ENCODE measurements at places on chromosomes 7 and 10. TPM values are rescaled to one million over a fixed set of nuclear protein-coding genes. Genes with fewer than 3 reads are reported as not detected.

DNA sequence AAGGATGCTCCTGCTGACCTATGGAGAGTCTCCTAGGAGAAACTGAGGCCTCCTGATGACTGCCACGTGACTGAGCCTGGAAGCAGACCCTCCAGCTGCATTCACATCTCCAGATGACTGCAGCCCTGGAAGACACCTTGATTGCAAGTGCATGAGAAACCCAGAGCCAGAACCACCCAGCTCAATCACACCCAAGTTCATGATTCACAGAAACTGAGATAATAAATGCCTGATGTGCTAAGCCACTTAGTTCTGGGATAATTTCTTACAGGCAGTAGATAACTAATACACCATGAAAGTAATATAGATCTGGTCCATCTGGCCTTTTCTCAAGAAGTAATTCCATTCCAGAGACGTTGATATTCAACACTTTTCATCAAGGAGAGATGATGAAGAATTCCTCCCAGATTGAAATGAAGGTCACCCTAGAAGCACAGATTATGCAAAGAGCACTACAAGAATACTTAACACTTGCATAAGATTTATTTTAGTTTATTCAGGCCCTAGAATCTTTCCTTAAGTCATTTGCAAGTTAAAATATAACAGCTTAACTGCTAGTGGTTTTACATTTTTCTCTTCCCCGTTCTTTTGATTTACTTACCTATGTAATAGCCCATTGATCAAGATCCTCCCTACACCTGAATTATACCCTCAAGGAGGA is 208.2 kb upstream of the INHBA start:
- DNase-seq: peak; percentile 24

Gene ZNF37A
- 3.6 TPM for polyA plus RNA-seq

- DNase-seq: no peak
Observed at GRCh38 chr7:52017802-52018679, 701.4 kb upstream of the COBL start.

DNA sequence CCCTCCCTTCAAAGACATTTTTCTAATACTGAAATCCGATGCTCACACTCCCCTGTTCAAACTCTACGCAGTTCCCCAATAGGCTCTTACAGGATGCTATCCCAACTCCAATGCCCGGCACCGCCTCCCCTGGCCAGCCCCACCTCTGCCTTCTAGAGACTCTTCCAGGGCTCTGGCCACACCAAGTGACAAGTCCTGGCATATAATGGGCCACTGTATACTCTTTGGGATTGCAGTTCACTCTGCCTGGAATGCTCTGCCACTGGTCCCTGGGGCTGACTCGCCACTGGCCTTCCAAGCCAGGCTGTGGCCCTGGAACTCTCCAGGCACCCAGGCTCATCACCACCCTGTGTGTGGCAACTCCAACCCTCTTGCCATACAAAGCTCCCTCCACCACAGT is 3.1 kb upstream of the BRI3 start:
- DNase-seq: no peak

GRCh38 chr10:88473989-88474883 is 108.9 kb downstream of the RNLS start:
- no peak for DNase-seq

Gene MET
- polyA plus RNA-seq: 14.5 TPM

GRCh38 chr7:121294448-121294992 is 34.3 kb upstream of the WNT16 start:
- no peak for DNase-seq

Gene GHITM
- polyA plus RNA-seq: 103 TPM

DNA sequence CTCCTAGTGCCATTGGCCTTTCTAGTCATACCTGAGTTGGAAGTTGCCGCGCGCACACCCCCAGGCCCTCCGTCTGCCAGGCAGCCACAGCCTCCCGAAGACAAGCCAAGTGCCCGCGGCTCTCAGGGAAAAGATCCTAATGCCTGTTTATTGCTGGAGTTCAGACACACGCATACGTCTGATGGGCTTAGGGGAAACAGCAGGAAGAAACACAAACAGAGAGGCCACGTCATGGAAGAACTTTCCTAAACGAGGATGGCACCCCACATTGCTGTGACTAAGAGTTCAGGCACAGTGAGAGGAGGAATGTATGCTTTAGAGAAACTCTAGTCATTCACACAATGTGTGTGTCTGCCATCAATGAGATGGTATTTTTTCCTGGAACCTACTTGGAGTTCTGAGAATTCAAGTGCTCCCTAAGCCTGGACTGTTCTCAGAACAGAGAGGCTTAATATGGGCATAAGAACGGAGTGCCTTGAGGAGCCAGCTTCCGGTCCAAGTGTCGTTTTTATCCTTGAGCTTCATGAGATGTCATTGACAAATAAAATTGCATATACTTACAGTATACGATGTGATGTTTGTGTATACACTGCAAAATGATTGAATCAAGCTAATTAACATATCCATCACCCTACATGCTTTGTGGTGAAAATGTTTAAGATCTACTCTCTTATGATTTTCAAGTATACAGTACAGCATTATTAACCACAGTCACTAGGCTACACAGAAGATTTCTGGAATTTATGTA is 11.6 kb upstream of the RBP3 start:
- DNase-seq: peak; percentile 82

DNA sequence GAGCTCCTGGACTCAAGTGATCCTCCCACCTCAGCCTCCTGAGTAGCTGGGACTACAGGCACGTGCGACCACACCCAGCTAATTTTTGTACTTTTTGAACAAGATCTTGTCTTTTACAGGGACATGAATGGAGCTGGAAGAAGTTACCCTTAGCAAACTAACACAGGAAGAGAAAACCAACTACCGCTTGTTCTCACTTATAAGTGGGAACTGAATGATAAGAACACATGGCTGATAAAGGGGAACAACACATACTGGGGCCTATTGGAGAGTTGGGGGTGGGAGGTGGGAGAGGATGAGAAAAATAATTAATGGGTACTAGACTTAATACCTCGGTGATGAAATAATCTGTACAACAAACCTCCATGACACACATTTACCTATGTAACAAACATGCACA is 70.9 kb upstream of the INHBA start:
- DNase-seq: no peak

GRCh38 chr10:112519133-112519761 is 72.2 kb downstream of the VTI1A start:
- no peak for DNase-seq

- peak; percentile 60 for DNase-seq
Observed at GRCh38 chr7:103630318-103630717, 184.3 kb upstream of the SLC26A5 start.

Gene CDC14C
- polyA plus RNA-seq: not detected

DNA sequence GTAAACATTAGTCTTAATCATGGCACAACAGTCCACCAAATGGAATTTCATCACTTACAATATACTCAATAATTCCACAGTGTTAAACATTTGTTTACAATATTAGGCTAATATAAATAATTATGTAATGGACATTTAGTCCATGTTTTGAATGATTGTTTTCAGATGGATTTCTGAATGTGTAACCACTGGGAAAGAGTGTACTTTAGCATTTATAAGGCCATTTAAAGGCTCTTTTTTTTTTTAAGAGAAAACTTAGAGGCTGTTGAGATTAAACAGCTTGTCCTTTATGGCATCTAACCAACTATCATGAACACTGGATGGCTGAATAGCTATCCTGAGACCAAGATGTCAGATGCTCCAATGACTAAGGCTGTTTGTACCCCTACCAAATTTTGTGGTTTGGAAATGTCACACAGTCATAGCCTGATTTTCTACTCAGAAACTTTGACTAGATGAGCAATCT is 248.3 kb upstream of the GLI3 start:
- DNase-seq: no peak

GRCh38 chr10:128573281-128573845 is 447.1 kb upstream of the MKI67 start:
- no peak for DNase-seq

Data from IMR-90 (cell line).